ENCODE measurements at places on chromosomes 13 and 19.

DNA sequence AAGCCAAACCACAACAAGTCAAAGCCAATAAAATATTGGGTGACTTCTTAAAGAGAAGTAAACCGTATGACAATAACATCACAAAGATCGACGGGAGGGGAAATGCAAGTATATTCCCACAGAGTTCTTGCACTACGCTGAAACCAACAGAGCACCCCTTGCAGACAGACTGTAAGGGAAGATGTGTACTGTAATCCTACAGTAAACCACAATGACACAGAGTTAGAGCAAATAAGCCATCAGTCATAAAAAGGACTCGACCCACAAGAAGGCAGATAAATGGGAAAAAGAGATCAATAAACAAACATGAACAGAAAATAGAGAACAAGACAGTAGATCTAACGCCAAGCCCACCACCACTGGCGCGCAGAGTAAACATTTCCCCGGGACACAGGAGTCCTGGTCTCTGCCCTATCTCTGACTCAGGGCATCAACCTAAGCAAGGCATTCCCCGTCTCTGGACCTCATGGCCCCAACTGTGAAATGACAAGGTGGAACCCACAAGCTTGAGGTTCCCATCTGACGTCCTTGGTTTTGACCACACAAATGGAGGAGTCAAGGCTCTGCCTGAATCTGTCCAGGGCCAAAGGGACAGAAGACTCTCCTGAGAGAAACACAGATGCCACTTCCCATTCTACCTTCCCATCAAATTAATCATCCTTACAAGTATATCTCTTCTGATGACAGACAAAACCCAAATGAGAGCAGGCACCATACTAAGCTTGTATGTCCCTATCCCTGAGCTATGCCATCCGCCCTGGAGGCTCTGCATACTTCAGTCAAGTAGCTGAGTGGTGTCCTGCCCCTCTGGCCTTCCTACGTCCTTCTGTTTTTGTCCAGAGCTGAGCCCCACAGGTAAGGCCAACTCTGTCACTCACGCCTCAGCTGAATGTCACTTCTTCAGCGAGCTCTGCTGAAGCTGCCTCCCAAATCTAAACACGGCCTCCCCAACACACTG, 15.0 kb downstream of the SAFB2 start:
- no peak for DNase-seq

- no peak for DNase-seq
These were observed 5.1 kb upstream of the PRR36 start for GRCh38 chr19:7879111-7879807.

DNA sequence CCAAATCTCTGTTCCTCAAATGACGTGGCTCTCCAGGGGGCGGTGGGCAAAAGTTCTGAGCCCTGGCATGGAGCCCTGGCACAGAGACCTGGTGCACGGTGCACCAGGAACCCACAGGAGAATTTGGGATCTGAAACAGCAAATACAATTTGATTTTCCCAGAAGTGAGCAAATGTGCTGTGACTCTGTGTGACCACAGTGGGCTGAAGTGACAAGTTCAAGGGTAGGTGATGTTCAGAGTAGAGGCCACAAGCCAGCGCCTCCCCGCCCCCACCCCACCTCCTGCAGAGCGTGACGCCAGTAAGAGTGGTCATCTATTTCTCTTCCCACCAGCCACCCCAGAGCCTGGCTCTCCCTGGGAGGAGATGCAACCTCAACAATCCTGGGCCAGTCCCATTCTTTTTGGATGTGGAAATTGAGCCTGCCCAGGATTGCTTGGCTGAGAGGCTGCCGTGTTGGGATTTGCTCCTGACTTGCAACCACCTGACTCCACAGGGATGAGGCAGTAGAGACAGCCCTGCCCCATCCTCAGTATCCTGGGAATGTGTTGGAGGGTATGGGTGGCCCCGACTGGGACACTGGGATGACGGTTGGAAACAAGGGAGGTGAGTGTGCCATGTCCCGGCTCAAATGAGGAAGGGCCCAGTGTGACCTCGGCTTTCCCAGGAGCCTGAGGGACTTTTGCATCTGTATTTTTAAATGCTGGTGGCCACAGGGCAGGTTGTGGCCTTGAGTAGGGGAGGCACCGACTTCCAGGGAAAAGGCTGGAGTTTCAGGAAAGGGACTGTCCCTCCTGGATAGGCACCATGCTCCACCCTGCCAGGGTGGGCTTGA, 11.1 kb upstream of the BCL3 start:
- DNase-seq = no peak

DNA sequence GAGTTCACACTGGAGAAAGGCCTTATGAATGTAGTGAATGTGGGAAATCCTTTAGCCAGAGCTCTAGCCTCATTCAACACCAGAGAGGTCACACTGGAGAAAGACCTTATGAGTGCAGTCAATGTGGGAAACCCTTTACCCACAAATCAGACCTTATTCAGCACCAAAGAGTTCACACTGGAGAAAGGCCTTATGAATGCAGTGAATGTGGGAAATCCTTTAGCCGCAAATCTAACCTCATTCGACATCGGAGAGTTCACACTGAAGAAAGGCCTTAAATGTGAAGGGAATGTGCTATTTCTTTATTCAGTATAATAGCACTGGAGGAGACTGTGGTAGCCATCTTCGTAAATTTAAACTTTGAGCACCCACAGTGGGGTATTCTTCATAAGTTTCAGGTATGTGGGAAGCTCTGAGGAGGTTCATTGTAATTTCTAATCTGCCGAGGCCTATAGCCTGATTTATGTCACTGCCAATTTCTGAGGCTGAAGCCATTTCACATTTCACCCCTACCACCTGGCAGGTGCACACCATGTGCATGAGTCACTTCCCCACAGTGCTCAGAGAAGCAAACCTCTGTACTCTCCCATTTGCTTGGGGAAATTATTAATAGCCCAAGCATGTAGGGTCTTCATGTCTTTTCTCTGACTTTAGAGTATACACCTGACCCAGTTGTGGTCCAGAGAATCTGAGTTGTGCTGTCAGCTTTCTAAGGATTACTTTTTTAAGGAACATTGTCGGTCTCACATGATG, 6.4 kb downstream of the ZNF551 start:
- no peak for DNase-seq

GRCh38 chr13:81171065-81171647, 830.2 kb upstream of the SPRY2 start:
- no peak for DNase-seq

- DNase-seq = no peak
These were observed 17.5 kb downstream of the MISP start for GRCh38 chr19:768424-768823.

- peak; percentile 44 for DNase-seq
These were observed 20.5 kb downstream of the CYTH2 start for GRCh38 chr19:48489608-48490216.

DNA sequence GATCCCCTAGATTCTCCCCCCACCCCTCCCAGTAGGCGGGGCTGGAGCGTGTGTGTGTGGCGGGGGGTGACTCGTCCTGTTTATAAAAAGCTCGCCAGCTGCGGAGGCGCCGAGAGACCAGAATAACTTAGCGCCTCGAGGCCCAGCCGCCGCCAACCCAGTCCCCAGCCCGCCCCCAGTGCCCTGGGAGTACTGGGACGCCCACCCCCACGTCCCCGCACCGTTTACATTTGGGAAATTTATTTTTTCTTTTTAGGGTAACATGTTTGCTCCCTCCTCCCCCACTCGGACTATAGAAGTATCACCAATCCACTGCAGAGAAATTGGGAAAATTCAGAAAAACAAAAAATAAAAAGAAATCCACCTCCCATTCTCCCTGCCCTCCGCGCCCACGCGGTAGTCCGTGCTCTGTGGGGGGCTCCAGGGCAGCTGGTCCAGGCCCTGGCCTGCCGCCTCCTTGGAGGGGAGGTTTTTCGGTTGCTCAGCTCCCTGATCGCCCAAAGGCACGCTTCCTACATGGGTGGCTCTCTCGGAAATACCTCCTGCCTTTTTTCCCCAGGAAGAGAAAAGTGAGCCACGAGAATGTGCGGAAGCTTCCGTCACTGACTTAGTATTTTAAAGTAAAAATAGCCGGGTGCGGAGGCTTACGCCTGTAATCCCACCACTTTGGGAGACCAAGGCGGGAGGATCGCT, 1.5 kb upstream of the RAB3A start:
- no peak for DNase-seq

DNA sequence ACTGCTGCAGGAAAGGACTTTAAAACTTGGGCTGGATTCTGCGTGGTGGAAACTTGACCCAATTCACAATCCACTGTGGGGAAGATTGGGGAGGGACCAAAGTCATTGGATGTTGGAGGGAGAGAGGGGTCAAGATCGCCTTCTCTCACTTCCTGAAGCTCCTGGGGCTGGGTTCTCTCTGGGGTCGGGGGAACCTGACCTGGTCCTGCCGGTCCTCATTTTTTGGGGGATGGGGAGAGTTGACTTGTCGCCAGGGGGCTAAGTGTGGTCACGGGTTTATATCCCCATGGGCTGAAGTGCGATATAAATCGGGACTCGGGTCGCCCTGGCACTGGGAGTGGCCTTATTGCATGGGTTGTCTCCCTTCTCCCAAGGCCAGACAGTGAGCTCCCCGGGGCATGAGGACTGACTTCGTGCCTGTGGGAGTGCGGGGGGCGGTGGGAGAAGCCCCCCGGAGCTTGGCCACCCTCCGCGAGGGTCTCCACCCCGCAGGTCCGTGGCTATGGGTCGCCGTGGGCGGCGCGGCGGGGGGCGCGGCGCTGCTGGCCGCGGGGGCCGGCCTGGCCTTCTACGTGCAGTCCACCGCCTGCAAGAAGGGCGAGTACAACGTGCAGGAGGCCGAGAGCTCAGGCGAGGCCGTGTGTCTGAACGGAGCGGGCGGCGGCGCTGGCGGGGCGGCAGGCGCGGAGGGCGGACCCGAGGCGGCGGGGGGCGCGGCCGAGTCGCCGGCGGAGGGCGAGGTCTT, 6.3 kb downstream of the ICAM5 start:
- no peak for DNase-seq

- DNase-seq = no peak
These were observed 59.5 kb downstream of the ARHGEF18 start for GRCh38 chr19:7408251-7408650.

- no peak for DNase-seq
These were observed 71.9 kb upstream of the KLF12 start for GRCh38 chr13:74206061-74206561.

Measured in activated CD8-positive, alpha-beta memory T cell treated with anti-CD3 and anti-CD28 coated beads for 4 hours (primary cell).